ENCODE measurements at places on chromosomes 6 and 20.

GRCh38 chr6:160260367-160260766, 1.7 kb upstream of the SLC22A2 start:
- no peak for DNase-seq

- peak; percentile 66 for DNase-seq
Measured at GRCh38 chr6:106702451-106703110, 73.2 kb downstream of the QRSL1 start.

DNA sequence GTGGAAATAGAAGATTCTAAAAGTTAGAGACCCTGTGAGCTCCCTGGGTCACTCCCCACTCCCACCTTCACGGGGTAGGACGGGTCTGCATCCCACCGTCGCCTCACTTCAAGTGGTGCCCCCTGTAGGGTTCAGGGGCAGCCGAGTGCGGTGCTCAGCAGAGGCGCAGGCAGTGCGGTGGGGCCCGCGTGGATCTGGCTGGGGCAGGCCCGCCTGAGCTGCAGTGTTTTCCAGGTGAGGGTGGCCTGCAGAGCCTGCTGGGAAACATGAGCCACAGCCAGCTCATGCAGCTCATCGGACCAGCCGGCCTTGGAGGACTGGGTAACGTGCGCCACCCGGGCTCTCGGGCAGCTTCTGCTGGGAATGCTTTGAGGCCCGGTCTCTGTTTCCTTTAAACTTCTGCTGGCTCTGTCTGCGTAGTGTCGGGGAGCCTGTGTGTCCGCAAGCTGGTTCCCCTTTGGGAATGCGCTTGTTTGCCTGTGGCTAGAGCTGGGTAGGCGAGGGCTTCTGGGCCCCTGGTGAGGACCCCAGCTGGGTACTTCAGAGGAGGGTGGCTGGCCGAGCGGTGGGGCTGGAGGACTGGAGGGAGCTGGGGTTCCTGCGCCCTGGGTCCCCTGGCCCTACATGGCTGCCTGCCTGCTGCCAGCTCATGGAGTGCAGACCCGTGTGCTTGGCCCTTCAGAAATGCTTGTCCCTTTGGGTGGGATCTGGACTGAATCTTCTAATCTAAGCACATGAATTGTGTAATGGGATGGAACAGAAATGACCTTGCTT, 3.8 kb downstream of the ADRM1 start:
- no peak for DNase-seq

- no peak for DNase-seq
Measured at GRCh38 chr6:169155481-169155880, 98.2 kb downstream of the THBS2 start.

- DNase-seq, result no peak
Measured at GRCh38 chr20:23293689-23294088, 56.9 kb upstream of the NXT1 start.

DNA sequence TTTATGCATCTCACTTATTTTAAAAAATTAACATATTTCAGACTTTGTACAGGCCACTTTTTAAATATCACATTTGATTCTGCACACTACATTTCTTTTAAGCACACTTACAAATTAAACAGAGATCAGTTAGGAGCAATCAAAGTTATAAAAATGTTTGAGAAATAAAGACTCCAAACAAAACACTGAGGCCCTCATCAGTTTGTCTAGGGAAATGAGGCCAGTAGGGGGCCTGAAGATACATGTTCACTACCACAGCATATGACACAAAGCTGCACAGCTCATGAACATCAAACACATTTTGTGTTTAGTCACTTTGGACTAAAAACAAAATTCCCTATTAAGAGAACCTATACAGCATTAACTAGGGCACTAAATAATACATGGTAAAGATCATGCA, 180.5 kb downstream of the PDE7B start:
- peak; percentile 9 for DNase-seq

DNA sequence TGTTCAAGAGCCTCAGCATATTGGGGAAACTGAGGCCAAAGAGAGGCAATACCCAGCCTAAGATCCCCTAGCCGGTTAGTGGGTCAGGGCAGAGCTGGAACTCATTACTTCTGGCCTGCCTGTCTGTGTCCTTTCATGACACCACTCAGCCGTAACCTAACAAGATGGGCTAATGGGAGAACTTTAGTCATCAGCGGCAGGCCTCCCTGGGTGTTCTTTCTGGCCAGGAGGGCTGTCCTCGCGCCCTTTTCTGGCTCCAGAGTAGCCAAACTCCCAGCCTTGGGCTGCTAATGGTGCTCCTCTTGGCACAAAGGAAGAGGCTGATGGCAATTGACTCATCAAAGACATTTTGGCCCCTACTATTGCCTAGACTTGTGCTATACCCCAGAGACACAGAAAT, 76.6 kb downstream of the NCR2 start:
- no peak for DNase-seq

GRCh38 chr20:3889489-3890397, 556 bp downstream of the PANK2 start:
- peak; percentile 12 for DNase-seq

GRCh38 chr20:10590950-10591671, 82.7 kb downstream of the JAG1 start:
- DNase-seq, result no peak

GRCh38 chr20:31670371-31671228, 32.9 kb downstream of the COX4I2 start:
- DNase-seq, result no peak

DNA sequence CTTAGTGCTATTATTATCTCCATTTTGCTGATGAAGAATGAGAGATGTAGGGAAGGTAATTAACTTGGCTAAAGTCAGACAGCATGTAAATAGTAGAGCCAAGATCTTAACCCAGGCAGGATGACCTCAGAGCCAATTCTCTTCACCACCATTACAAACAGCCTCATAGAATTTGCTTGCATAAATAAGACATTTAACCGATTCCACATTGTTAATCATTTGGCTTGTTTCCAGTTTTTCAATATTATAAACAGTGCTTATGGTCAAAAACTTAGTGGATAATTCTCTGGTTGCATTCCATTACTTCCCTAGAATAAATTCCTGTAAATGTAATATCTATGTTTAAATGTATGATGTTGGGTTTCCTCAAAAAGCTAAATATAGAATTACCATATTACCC, 19.1 kb upstream of the PRDM1 start:
- DNase-seq, result no peak

DNA sequence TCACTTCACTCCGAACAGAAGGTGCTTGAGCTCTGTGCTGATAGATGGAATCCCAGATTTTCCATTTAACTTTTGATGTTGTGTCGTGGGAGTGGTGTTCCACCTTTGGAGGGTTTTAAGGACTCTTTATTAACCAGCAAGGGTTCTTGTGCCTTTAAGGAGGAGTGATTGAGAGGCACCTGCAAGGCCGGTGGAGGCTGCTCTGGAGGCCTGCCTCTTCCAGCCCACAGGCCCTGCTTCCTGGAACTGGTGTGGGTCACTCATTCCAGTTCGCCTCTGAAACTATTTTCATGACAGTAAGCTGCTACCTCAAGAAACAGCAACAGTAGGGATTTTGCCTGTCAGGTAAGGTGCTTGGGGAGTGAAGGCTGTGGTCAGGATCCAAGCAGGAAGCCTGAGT, 58.8 kb upstream of the APCDD1L start:
- DNase-seq, result no peak

GRCh38 chr20:48070991-48071652, 285.8 kb upstream of the SULF2 start:
- DNase-seq, result no peak
